Neural crest cell (in vitro differentiated cells): ENCODE measurements at places on chromosomes 3 and 15.

DNA sequence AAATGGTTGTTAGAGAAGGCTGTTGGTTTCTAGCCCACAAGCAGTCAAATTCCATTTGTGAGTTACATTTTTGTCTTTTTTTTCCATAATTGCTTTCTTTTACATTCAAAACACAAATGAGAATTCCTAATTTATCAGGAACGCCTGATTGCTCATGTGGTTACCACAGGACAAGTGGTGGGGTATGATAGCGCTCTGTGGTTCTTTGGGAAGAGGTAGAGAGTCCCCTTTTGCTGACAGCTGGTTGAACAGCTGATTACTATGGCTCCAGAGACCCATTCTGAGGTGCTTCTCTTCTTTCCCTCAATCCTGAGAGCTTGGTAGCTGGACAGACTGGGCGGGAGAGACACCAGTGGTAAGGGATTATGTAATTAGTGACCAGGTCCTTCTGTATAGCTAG lies 24.4 kb downstream of the CNOT10 start:
- no peaks in the 10 kb centered on the region for H3K27me3 ChIP-seq
- H3K36me3 ChIP-seq: peaks cover 16% of the 10 kb centered on the region
- H3K4me3 ChIP-seq: no peak overlapping the region
- H3K4me1 ChIP-seq: no peaks in the 10 kb centered on the region

DNA sequence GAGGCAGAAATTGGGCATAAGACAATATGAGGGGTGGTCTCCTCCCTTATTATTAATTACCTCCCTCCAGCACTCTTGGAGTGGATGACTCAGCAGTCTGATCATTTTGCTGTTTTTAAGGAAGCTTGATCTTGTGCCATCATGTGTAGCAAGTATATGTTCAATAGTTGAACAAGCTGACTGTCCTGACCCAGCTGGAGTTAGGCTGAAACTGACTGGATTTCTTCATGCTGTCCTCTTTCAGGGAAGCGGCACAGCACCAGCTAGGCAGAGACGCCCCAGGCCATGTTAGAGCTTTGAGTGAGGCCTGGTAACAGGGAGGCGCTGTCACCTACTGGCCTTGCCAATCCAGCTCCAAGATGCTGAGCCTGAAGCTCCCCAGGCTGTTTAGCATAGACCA lies 54.4 kb upstream of the KIF23 start:
- DNase-seq: no peak
- H3K27me3 ChIP-seq: no peaks in the 10 kb centered on the region
- no peak overlapping the region for H3K27ac ChIP-seq

GRCh38 chr3:71168880-71169411 lies 414.6 kb downstream of the FOXP1 start:
- H3K4me3 ChIP-seq: no peak overlapping the region
- H3K4me1 ChIP-seq: peaks cover 37% of the 10 kb centered on the region
- H3K27me3 ChIP-seq: no peaks in the 10 kb centered on the region
- peak; percentile 9 for DNase-seq
- peak overlapping the region; percentile 36 for H3K27ac ChIP-seq
- no peaks in the 10 kb centered on the region for H3K36me3 ChIP-seq

DNA sequence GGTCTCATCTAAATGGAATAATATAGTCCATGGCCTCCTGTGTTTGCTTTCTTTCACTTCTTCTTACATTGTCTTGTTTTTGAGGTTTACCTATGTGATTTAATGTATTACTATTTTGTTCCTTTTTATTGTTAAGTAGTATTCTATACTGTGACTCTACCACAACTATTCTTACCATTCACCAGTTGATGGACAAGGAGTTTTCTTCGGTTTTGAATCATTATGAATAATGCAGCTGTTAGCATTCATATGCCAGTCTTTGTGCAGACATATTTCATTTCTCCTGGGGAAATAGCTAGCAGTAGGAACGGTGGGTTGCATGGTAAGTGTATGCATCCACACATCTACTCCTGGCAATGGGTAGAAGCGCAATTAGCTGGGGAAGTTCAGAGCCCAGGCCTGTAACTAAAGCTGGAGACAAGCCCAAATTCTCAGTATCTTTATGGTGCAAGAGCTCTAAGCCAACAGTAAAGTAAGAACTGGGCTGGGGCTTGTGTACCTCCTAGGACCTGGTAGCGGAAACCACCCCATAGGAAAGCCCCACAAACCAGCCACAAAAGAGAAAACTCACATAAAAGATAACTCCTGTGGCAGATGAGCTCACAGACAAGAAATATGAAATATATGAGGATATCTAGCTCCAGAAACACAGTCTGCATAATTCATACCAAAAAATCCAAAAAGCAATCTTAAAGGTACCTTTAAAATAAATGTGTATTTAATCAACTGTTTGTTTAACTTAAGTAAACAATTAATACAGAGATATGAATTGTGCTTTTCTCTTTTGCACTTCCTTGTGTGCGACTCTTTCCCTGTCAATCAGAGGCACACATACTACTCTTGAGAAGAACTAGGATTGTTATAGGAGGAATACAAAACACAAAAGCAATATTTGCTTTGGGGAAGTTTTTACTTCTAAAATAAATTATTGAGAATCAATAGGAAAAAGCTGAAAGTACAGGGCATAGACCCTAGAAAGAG lies 2.7 kb upstream of the CSTA start:
- H3K4me1 ChIP-seq: no peaks in the 10 kb centered on the region
- H3K4me3 ChIP-seq: no peak overlapping the region
- peaks cover 4% of the 10 kb centered on the region for H3K36me3 ChIP-seq
- peaks cover 4% of the 10 kb centered on the region for H3K27me3 ChIP-seq
- no peak for DNase-seq

GRCh38 chr15:33115191-33115861 lies 79.2 kb downstream of the FMN1 start:
- no peak overlapping the region for H3K4me3 ChIP-seq
- H3K4me1 ChIP-seq: no peaks in the 10 kb centered on the region
- no peak for DNase-seq
- H3K27ac ChIP-seq: no peak overlapping the region

GRCh38 chr15:31265871-31266711 lies 60.5 kb upstream of the KLF13 start:
- no peaks in the 10 kb centered on the region for H3K36me3 ChIP-seq
- DNase-seq: no peak

GRCh38 chr3:133983576-133984560 lies 45.9 kb downstream of the SLCO2A1 start:
- H3K4me3 ChIP-seq: no peak overlapping the region
- no peaks in the 10 kb centered on the region for H3K36me3 ChIP-seq
- peak overlapping the region; percentile 59 for H3K27ac ChIP-seq
- peaks cover 15% of the 10 kb centered on the region for H3K4me1 ChIP-seq
- no peaks in the 10 kb centered on the region for H3K27me3 ChIP-seq

DNA sequence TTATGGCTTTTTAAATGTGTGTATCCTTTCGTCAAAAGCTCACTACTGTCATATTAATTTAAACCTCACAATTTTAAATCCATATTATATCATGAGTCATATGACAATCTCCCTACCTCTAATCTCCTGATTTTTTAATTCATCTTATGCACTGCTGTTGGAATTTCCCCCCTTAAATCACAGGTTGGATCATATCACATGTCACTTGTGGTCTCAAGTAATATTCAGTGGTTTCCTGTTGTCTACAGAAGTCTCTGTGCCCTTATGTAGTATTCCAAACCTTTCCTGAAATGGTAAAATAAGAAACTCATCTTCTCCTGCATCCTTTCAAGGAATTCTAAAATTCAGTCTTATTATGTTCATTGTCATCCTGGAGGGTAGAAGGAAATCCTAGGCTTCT lies 116.0 kb upstream of the CBLB start:
- no peaks in the 10 kb centered on the region for H3K27me3 ChIP-seq
- DNase-seq: no peak
- no peak overlapping the region for H3K4me3 ChIP-seq
- no peaks in the 10 kb centered on the region for H3K4me1 ChIP-seq
- H3K36me3 ChIP-seq: peaks cover 2% of the 10 kb centered on the region

GRCh38 chr15:74370471-74370870 lies 3.0 kb upstream of the CYP11A1 start:
- peaks cover 22% of the 10 kb centered on the region for H3K4me1 ChIP-seq
- DNase-seq: no peak
- no peaks in the 10 kb centered on the region for H3K36me3 ChIP-seq

DNA sequence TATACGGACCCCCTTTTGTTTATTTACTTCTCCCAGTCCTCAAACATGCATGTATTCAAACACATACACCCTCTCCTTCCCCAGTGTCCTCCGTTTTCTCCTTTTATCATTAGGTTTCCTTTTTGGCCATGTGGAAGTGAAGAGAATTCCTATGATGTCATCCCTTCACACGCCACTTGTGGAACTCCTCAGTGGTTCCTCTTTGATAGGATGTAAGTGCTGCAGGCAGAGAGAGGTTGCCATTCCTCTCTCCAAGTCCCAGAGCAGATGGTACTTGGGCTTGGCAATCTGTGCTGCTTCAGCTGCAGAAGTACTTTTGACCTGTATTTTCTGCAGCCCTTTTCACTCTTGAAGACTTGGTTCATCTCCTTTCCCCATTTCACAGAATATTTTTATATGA lies 32.9 kb upstream of the CRTC3 start:
- H3K27ac ChIP-seq: no peak overlapping the region
- H3K27me3 ChIP-seq: no peaks in the 10 kb centered on the region
- no peaks in the 10 kb centered on the region for H3K4me1 ChIP-seq

- no peak for DNase-seq
- no peaks in the 10 kb centered on the region for H3K27me3 ChIP-seq
- no peak overlapping the region for H3K27ac ChIP-seq
- no peaks in the 10 kb centered on the region for H3K36me3 ChIP-seq
- no peak overlapping the region for H3K4me3 ChIP-seq
- peaks cover 50% of the 10 kb centered on the region for H3K4me1 ChIP-seq
Observed at GRCh38 chr15:95869920-95870319, 460.6 kb upstream of the NR2F2 start.

DNA sequence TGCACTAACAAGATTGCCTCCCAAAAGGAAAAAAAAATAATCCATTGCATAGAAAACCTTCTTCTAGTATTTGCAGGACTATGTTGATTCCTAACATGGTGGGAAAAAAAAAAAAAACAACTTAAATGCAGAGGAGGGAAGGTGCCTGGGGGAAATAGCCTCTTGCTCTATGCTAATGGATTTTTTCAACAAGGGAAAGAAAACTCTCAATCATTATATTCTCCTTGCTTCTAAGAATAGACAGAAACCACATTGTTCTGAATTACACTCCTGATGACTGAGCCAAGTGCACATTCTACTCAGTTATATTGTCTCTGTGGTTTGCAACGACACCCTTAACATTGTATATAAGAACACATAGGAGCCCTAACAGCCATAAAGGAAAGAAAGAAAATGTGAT lies 760.2 kb downstream of the NAALADL2 start:
- H3K27ac ChIP-seq: no peak overlapping the region
- peaks cover 11% of the 10 kb centered on the region for H3K4me1 ChIP-seq
- DNase-seq: no peak
- H3K36me3 ChIP-seq: no peaks in the 10 kb centered on the region
- no peaks in the 10 kb centered on the region for H3K27me3 ChIP-seq
- no peak overlapping the region for H3K4me3 ChIP-seq

GRCh38 chr15:83698294-83698693 lies 44.4 kb downstream of the ADAMTSL3 start:
- DNase-seq: no peak
- H3K4me1 ChIP-seq: no peaks in the 10 kb centered on the region
- no peak overlapping the region for H3K4me3 ChIP-seq
- H3K27ac ChIP-seq: no peak overlapping the region
- H3K36me3 ChIP-seq: no peaks in the 10 kb centered on the region

- peaks cover 69% of the 10 kb centered on the region for H3K4me1 ChIP-seq
- H3K36me3 ChIP-seq: no peaks in the 10 kb centered on the region
- H3K27me3 ChIP-seq: no peaks in the 10 kb centered on the region
- H3K27ac ChIP-seq: peak overlapping the region; percentile 78
- H3K4me3 ChIP-seq: peak overlapping the region; percentile 23
Observed at GRCh38 chr15:66408675-66409282, 22.1 kb downstream of the MAP2K1 start.

DNA sequence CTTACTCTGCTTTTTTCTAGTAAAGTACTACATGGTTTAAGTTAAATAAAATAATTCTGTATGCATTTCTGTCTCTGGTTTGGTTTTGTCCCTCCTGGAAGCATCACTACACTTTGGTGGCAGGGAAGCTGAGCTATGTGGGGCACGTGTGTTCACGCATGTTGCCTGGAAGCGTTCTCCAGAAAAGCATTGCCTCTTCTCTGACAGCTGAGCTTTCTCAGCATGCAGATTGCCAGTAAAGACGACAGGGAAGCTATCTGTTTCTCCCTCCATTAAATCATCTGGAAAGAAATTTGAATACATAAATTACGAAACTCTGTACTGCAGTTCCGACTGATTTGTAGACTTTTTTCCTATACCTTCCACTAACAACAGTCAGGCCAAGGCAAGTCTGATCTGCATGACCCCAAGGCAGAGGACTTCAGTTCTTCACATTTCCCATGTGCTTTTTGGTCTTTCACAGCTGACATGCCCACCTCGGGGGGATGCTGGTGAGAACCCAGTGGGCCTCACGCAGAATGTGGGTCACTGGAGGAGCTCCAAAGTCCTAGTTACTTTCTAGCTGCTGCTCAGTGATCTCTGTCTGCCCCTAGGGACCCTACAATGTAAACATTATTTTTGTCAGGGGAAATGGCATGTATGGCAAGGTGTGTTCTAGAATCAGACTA lies 43.0 kb downstream of the PGPEP1L start:
- no peak overlapping the region for H3K27ac ChIP-seq
- H3K36me3 ChIP-seq: peaks cover 31% of the 10 kb centered on the region
- H3K4me3 ChIP-seq: no peak overlapping the region
- H3K27me3 ChIP-seq: no peaks in the 10 kb centered on the region

DNA sequence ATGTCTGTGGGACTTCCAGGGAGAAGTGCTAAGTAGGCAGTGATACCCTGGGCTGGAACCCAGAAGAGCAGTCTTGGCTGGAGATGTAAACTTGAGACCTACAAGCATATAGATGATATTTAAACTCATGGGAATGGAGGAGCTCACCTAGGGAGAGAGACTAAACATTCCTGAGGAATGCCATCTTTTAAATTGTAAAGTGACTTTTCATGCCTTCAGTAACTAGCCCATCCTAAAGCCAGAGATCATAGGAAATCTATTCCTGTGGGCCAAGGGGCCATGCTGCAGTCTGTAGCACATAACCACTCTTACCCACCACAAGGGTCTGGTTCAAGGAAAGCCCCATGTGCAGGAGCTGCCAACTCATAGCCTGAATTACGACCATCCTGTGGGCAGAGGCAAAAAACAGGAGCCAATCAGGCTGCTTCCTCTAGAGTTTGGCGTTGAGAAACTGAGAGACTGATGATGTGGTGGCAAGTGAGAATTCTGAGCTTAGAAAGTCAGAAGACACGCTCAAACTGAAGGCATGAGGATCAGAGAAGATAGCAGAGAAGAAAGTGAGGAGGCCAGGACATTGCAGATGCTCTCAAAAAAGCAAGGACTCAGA lies 37.5 kb downstream of the CTDSPL start:
- peaks cover 32% of the 10 kb centered on the region for H3K4me1 ChIP-seq
- no peak for DNase-seq
- peaks cover 5% of the 10 kb centered on the region for H3K36me3 ChIP-seq

GRCh38 chr3:112761062-112761638 lies 85.5 kb downstream of the CD200R1L start:
- H3K27me3 ChIP-seq: no peaks in the 10 kb centered on the region
- no peaks in the 10 kb centered on the region for H3K4me1 ChIP-seq
- no peak overlapping the region for H3K4me3 ChIP-seq
- H3K36me3 ChIP-seq: no peaks in the 10 kb centered on the region

GRCh38 chr3:193211984-193212383 lies 29.0 kb upstream of the PLAAT1 start:
- no peaks in the 10 kb centered on the region for H3K36me3 ChIP-seq
- peaks cover 6% of the 10 kb centered on the region for H3K27me3 ChIP-seq
- no peak for DNase-seq
- H3K4me3 ChIP-seq: no peak overlapping the region
- no peaks in the 10 kb centered on the region for H3K4me1 ChIP-seq

GRCh38 chr3:71307991-71308697 lies 275.4 kb downstream of the FOXP1 start:
- H3K4me3 ChIP-seq: peak overlapping the region; percentile 52
- H3K36me3 ChIP-seq: no peaks in the 10 kb centered on the region
- H3K27me3 ChIP-seq: no peaks in the 10 kb centered on the region
- peak overlapping the region; percentile 38 for H3K27ac ChIP-seq
- DNase-seq: no peak
